ENCODE measurements at places on chromosomes 6 and 20. TPM values are rescaled to one million over a fixed set of nuclear protein-coding genes. Genes with fewer than 3 reads are reported as not detected.

The MMP24OS gene
- total RNA-seq: 19.0 TPM

DNA sequence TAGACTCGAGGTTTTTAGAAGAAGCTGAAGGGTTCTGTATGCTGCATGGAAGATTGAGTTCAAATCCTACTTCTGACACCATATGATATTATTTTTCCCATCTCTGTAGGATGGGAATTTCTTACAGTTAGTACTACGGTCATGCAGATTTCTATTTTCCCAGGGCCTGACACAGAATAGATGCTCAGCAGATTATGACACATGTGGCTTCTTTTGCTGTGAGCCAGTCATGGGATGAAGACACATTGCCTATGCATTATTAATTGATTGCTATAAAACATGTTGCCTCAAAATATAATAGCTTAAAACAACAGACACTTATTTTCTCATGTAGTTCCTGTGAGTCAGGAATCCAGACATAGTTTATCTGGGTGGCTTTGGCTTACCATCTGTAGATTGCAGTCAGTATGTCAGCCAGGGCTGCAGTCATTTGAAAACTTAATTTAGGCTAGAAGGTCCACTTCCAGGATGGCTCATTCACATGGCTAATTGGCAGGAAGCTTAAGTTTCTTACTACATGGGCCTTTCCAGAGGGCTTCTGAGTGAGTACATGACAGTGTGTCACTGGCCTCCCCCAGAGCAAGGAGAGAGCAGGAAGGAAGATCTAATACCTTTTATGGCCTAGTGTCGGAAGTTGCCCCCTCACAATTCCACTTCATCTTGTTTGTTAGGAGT is 29.5 kb downstream of the TOP1 start:
- no peaks in the 10 kb centered on the region for H3K36me3 ChIP-seq
- DNase-seq: no peak
- peaks cover 2% of the 10 kb centered on the region for H3K4me1 ChIP-seq

The TNXB gene
- 4.8 TPM for total RNA-seq

GRCh38 chr6:43468748-43469681 is 8.4 kb upstream of the TJAP1 start:
- no peaks in the 10 kb centered on the region for H3K27me3 ChIP-seq
- H3K36me3 ChIP-seq: no peaks in the 10 kb centered on the region
- no peak overlapping the region for H3K4me3 ChIP-seq
- no peak for DNase-seq
- no peak overlapping the region for H3K27ac ChIP-seq

DNA sequence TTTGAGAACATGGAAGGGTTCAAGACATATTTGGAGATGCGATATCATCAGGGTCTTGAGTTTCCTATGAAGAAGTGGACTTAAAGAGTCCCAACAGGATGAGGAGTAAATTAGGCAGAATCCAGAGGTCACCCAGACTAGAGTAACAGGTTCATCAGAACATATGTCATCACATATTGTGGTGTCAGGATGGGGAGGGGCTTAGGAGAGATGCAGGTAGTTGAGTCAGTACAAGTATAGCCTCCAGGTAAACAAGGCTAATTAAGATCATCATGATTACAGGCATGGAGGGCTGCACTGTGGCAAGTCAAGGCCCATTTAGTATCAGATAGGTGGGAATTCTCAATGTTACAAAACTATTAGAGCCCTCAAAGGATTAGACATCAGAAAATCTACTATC is 90.1 kb upstream of the PAK5 start:
- DNase-seq: no peak
- H3K27me3 ChIP-seq: no peaks in the 10 kb centered on the region
- no peak overlapping the region for H3K27ac ChIP-seq
- no peak overlapping the region for H3K4me3 ChIP-seq
- H3K36me3 ChIP-seq: no peaks in the 10 kb centered on the region

GRCh38 chr20:2578475-2579192 is 42.3 kb downstream of the TMC2 start:
- no peaks in the 10 kb centered on the region for H3K27me3 ChIP-seq
- no peak for DNase-seq
- no peaks in the 10 kb centered on the region for H3K4me1 ChIP-seq
- no peak overlapping the region for H3K4me3 ChIP-seq
- H3K36me3 ChIP-seq: no peaks in the 10 kb centered on the region

The PXT1 gene
- total RNA-seq: not detected

DNA sequence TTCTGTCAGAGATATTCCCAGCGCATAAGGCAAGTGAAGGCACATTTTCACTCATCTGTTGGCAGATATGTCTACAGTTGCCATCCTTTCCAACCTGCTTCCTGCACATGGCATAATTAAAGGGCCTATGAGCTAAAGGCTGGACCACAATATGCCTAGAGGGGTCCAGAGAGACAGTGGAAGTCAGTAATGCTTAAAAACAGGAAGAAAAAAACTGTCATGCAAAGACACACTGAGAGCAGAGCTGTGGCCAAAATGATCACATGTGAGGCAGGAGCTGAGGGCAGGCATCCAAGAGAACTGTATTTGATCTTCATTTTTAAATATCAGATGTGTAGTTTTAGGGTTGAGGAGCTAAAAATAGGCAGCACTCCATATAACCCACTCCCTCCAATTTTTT is 125.0 kb upstream of the BACH2 start:
- H3K27me3 ChIP-seq: no peaks in the 10 kb centered on the region
- no peaks in the 10 kb centered on the region for H3K4me1 ChIP-seq
- H3K4me3 ChIP-seq: no peak overlapping the region
- H3K27ac ChIP-seq: no peak overlapping the region
- no peaks in the 10 kb centered on the region for H3K36me3 ChIP-seq

GRCh38 chr20:62196286-62196685 is 13.5 kb downstream of the MTG2 start:
- H3K36me3 ChIP-seq: no peaks in the 10 kb centered on the region
- H3K27ac ChIP-seq: no peak overlapping the region
- H3K4me3 ChIP-seq: no peak overlapping the region
- no peak for DNase-seq

DNA sequence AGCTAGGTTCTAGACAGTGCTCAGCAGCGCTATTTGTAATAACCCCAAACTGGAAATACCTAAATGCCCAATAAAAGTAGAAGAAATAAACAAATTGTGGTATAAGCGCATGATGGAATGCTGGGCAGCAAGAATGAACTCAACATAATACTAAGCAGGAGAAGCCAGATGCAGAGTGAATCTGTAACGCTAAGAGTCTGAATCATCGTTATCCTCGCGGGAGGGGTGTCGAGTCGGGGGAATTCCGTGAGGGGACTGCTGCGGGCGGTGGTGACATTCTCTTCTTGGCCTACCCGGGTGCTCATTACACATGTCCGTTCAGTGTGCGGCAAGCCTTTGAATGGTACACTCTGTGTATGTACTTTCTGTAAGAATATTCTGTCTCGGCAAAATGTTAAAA is 83.7 kb downstream of the SULF2 start:
- DNase-seq: no peak
- no peaks in the 10 kb centered on the region for H3K36me3 ChIP-seq
- no peaks in the 10 kb centered on the region for H3K4me1 ChIP-seq
- no peaks in the 10 kb centered on the region for H3K27me3 ChIP-seq

The DZANK1 gene
- total RNA-seq: 9.9 TPM

DNA sequence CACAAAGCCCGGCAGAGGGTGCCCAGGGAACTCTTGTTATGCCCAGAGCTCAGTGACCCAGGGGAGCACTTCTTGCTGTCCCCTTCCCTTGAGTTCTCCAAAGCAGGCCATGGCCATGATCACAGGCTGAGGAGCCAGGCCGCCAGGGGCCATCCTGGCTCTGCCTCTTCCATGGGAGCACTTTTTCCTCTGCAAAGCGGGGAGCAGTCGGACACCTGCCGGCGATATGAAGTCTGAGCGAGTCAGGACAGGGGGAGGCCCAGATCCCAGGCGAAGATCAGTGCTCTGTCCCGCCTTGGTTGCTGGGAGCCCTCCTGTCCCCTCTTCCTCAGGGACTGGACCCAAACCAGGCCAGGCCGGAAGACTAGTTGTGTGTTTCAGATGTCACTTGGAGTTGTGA is 67.9 kb downstream of the TCP11 start:
- H3K4me3 ChIP-seq: no peak overlapping the region
- no peak for DNase-seq
- no peaks in the 10 kb centered on the region for H3K36me3 ChIP-seq
- no peak overlapping the region for H3K27ac ChIP-seq
- peaks cover 4% of the 10 kb centered on the region for H3K4me1 ChIP-seq
- H3K27me3 ChIP-seq: no peaks in the 10 kb centered on the region

The OLIG3 gene
- total RNA-seq: 0.60 TPM

DNA sequence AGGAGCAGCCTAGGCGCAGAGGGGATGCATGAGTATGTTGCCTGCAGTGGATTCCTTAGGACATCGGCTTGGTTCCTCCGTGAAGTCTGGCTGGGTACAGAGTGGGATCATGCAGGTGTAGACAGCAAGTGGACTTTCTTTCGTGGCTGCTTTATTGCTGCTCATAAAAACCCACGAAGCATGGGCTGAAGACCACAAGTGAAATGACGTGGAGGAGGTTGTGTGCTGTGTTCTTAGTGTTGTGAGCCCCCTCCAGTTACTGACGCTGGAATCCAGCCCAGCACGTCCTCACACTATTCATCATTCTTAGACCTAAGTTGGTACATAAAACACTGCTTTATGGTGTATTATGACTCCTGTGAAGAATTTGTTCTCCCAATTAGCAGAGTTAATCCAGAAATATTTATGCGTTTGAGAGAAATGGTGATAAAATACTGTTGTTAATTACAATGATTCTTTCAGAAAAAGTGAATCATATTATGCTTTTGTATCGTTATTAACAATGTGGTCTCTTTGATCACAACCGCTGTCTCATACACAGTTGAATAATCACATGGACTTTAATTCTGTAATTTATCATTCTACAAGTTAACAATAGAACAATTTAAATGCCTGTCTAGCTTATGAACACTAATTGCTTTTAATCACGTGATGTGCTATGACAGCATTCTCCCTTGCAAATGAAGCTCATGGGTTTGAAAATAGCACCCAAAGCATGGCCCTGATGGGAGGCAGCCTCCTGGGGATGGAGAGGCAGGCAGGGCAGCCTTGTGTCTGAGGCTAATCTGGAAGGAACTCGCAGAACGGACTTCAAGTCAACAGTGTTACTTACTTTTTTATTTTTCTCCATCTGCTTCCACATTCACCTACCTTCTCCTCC is 233.9 kb upstream of the SYNDIG1 start:
- H3K36me3 ChIP-seq: no peaks in the 10 kb centered on the region
- no peak overlapping the region for H3K27ac ChIP-seq
- DNase-seq: no peak
- H3K4me1 ChIP-seq: no peaks in the 10 kb centered on the region
- H3K4me3 ChIP-seq: no peak overlapping the region

- no peak for DNase-seq
- no peaks in the 10 kb centered on the region for H3K4me1 ChIP-seq
- H3K4me3 ChIP-seq: no peak overlapping the region
- no peaks in the 10 kb centered on the region for H3K36me3 ChIP-seq
Measured at GRCh38 chr6:19153270-19153980, 683.7 kb upstream of the ID4 start.

The PSMA7 gene
- total RNA-seq: 361 TPM
